ENCODE measurements at places on chromosomes 7 and 10.

- no peak for DNase-seq
These were observed 260.4 kb downstream of the RELN start for GRCh38 chr7:103729026-103729425.

DNA sequence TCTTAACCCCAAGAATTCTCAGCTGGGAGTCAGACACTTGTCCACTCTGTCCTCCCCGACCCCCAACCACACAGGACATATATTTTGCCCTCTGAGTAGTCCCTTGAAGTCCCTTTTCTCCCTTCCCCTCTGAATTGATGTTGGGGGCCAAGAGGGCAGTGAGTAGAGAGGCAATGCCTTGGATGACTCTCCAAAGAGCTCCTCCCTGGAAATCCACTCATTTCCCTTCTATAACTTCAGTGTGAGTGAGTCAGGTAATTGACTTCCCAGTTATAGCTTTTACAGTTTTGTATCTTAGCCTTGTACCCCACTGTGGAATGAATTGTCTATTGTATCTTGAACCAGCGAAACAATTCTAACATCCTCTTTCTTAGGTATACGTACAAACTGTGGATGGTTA is 9.2 kb upstream of the ODAD2 start:
- no peak for DNase-seq

DNA sequence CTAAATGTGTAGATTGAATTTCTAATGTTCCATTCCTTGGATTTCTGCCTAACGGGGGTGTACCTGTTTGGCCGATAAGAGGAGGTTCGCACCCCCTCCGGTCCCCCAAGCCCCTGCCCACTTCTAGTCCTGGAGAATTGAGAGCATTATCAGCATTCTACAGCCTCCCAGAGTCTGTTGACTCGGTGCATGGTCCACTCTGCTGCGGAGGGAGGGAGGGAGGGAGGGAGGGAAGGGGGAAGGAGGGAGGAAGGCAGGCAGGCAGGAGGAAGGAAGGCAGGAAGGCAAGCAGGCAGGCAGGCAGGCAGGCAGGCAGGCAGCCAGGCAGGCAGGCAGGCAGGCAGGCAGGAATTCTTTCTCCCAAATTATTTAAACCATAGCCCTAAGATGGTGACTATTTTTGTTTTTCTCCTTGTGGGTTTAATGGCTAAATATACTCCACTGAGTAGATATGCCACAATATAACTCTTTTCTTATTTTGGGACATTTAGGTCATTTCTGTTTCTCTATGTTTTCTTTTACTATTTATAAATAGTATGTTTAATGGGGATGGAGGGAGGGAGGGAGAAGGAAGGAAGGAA is 69.5 kb upstream of the CHST15 start:
- no peak for DNase-seq

GRCh38 chr7:155568842-155569494 is 22.6 kb upstream of the CNPY1 start:
- no peak for DNase-seq

DNA sequence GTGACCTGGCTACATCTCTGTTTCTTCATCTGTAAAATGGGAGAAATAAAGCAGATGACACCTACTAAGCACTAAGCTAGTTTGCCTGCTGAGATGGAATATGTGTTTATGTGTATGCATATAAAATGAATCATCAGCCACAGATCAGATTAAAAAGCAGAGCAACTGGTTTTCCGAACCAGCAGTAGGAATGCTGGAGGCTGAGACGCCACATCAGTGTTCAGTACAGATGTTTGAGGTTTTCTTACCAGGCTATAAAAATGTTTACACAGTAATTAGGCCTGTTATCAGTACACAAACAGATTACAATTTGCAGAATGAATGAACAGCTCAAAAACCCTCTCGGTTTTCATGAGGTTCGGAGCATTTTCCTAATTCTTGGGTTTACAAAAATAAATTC is 85.8 kb downstream of the CALN1 start:
- no peak for DNase-seq

DNA sequence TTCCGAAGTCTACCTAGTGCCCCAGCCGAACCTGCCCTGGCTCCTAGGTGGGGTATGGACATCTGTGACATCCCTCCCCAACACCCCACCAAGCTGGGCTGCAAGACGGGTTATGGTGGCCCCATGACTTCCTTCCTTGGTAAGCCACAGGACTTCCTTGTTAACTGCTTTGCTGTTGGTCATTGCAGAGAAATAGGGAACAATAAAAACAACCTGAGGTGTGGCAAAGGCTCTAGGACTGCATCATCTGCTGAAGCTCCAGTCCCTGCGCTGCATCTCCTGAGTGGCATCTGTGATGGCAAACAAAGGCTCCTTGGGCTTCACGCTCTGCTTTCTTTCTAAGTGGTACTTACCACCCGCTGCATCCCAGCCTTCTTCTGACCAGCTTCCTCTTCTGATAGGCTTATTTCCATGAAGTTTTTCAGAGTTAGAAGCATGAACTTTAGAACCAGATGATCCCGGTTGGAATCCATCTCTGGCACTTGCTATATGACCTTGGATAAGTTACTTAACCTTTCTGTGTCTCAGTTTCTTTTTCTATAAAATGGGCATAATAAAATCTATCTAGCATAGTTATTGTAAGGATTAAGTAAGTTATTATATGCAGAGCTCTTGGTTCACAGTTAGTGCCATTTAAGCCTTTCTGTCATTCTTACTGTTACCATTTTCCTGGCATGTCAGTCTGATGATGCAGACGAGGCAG is 216.8 kb downstream of the RPS24 start:
- no peak for DNase-seq

GRCh38 chr10:47438857-47439474 is 44.9 kb downstream of the ANXA8 start:
- no peak for DNase-seq

GRCh38 chr7:6218329-6218728 is 54.1 kb downstream of the CYTH3 start:
- DNase-seq = no peak

GRCh38 chr7:93092757-93093370 is 24.9 kb downstream of the SAMD9 start:
- DNase-seq = no peak

GRCh38 chr10:95121904-95122303 is 52.6 kb upstream of the CYP2C8 start:
- no peak for DNase-seq

DNA sequence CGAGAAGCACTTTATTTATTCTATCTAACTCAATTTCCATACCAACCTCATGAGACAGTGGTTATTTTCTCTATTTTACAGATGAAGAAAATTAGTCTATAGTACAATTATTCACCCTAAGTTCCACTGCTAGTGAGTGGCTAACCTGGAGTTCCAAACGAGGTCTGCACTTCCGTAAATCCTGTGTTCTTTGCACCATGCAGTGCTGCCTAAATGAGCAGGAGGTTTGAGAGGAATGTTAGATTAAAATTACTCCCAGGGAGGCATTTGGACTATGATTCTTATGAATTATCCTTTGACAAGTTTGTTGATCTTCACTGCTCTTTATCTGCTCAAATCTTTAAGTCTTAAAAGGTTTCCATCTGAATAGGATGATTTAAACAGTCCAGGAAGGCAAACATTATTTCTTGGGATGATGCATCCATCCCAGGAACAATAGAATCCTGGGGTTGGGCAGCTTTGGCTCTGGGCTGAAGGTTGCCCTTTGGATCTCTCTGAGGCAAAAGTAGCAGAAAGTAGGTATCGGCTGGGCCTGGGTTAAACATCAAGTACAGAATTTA is 400.8 kb downstream of the REEP3 start:
- DNase-seq = no peak

- no peak for DNase-seq
These were observed 736 bp downstream of the MINDY4 start for GRCh38 chr7:30771880-30772425.

DNA sequence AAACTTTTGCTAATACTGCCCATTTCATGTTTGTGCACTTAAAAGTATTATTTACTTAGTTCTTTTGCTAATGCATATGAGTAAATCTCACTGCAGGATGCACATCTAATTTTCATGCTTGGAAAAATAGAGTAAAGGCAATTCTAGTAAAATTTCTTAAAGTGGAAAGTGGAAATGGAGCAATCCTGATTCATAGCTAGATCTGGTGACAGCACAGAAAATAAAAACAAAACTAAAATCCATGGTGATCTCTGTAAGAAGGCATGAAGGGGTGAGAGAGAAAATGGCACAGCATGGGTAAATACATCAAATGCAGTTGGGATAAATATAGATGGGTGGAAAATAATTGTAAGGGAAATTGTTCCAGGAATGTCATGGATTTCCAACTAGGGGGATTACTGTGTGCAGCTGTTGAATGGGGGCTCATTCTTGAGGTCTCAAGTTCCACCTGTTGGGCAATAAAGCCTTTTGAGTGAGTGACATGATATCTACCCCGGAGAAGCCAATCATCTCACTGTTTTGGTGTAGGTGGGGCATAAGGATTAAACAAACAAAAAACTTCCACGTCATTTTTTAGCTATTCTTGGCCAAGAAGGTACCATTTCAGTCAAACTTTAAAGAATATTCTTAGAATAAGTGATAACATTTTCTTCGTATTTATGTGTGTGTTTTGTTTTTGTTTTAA is 1.7 kb upstream of the MCU start:
- DNase-seq = no peak

- DNase-seq = no peak
These were observed 31.9 kb downstream of the SLC26A4 start for GRCh38 chr7:107692501-107692900.

GRCh38 chr10:129792141-129792540 is 171.9 kb downstream of the EBF3 start:
- DNase-seq = no peak

DNA sequence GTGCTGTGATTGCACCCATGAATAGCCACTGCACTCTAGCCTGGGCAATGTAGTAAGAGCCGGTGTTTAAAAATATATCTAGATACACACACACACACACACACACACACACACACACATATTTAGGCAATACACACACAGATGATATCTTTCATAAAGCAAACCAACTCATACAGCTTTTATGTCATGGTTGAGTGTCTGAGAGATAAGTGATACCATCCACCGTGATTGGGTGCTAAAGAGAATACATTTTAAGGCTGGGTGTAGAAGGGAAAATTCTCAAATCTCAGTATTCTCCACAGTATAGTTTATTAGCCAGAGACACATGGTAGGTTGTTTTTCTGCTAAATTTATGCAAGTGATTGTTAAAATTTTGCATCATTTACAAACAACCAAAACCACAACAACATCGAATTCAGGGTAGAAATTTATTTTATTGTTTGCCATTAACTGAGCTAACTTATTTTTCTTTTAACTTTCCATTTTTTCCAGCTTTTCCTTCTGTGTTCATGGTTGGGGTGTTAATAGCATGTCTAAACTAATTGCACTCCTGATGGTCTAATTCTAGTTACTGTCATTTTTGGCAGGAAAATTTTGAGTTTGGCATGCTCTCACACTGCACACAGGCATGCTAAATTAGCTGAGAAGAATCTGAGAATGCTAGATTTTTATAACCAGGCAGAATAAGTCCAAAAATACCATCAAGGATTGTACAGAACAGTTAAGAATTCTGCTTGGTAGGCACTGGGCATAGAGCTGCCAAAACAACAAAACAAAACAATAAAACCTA is 57.9 kb upstream of the SYPL1 start:
- DNase-seq = no peak

GRCh38 chr7:151345576-151346469 is 4.2 kb downstream of the NUB1 start:
- DNase-seq = no peak

GRCh38 chr10:14020037-14020664 is 310.6 kb downstream of the FRMD4A start:
- no peak for DNase-seq

DNA sequence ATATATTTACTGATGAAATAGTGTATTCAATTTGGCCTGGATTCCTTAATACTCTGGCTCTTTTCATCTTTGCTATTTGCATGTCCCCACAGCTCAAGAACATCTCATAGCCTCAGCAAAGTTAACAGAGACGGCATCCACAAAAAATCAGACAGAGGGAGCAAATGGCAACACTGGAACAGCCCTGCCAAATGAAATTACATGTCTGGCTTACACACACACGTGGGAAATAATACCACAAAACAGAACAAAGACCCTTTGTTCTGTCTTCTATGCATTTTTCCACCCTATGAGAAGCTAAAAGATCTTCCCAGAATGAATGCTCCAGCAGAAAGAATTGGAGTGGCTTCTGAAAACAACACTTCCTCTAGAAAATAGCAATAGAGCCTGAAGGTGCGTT is 139.5 kb downstream of the ALOX5 start:
- DNase-seq = no peak

GRCh38 chr10:34737772-34738169 is 77.3 kb downstream of the PARD3 start:
- no peak for DNase-seq

GRCh38 chr10:122234416-122234815 is 36.7 kb upstream of the BTBD16 start:
- no peak for DNase-seq

DNA sequence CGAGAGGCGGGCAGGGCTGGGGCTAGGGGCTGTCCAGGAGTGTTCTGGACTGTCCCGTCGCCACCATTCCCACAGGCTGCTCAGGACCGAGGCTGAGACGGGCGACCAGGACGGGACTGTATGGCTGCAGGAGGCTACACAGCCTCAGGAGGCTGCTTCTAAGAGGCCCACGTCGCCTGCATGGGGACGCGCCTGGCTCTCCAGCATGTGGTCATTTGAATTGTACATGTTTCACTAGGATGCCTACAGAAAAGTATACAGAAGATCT is 216.3 kb downstream of the TCERG1L start:
- DNase-seq = no peak
